Kidney glomerular epithelial cell (primary cell): ENCODE measurements at places on chromosomes 6 and 20.

DNA sequence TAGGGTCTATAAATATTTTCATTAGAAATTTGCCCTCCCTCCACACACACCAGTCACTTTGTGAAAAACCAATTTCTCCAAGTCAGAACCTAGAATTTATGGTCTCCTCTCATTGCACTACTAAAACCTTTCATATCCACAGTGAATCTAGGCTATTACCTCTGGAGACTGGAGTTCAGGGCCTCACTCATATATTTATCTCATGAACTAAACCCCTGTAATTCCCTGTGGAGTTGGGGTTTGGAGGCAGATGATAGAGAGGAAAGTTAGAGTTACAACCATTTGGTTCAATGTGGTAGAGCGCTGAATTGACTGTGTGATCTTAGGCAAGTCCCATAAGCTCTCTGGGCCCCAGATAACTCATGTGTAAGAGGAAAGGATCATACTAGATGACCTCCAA lies 18.2 kb upstream of the CEP85L start:
- no peak for DNase-seq

GRCh38 chr20:23156170-23156841 lies 70.2 kb upstream of the CD93 start:
- DNase-seq: peak; percentile 16

DNA sequence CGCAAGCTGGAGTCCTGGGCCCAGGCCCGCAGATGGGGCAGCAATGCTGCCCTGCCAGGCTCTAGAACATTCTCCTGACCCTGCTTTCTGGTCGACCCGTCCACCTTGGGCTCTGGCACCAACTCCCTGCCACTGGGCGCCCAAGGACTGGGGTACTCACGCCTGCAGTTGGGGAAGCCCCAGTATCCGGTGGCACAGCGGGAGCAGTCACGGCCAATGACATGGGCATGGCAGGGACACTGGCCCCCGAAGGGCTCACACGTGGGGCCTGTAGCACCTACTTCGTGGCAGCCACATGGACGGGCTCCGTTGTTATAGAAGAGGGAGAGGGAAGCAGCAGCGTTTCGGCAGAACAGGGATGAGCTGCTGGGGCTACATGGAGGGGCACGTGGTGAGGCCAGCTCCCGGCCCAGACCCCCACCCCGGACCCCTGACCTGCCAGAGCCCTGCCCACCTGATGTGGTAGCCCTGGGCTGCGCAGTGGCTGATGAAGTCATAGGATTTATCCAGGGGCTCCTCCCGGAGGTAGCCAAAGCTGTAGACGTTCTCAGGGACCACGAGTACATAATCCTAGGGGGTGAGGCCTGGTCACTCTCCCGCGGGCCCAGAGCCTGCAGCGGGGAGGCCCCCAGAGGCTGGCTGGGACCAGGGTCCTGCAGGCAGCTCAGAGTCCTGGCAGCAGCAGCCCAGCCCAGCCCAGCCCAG lies 26.0 kb downstream of the ADRM1 start:
- DNase-seq: no peak

DNA sequence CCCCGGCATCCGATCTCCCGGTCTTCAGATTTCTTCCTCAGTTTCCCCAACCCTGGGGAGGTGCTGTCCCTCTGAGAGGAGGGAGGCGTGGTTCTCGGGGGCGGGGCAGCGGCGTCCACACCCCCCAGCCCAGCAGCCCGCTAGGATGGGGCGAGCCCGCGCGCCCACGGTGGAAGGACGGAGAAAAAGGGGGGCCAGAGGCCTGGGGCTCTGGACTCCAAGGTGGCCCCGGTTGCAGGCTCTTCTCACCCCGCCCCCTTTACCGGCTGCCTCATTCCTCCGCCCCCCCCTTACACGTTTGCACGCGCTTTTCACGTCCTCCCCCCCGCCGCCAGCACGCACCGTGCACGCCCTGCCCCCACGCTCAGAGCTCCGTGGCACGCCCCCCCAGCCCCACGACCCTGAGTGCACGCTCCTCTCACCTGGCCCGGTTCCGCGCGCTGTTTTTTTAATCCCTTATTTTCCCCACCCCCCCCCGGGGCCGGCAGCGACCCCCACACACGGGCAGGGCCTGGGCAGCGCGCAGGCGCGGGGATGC lies 402 bp downstream of the ZBTB12 start:
- no peak for DNase-seq

- DNase-seq: peak; percentile 58
Observed at GRCh38 chr20:62929051-62929538, 2.8 kb upstream of the DIDO1 start.

- no peak for DNase-seq
Observed at GRCh38 chr6:135323202-135323668, 142.1 kb downstream of the MYB start.

DNA sequence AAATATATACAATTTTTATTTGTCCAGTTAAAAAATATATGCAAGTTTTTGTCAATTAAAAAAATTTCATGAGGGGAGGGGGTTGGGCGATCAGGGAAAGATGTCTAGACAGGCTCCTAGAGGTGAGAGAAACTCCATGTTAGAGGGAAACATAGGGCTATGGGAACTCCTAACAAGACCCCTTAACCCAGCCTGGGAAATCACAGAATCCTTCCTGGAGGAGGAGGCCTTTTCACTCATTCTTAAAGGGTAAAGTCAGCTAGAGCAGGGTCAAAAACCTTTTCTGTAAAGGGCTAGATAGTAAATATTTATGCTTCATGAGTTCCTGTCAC lies 75.9 kb upstream of the PTPN1 start:
- DNase-seq: no peak

DNA sequence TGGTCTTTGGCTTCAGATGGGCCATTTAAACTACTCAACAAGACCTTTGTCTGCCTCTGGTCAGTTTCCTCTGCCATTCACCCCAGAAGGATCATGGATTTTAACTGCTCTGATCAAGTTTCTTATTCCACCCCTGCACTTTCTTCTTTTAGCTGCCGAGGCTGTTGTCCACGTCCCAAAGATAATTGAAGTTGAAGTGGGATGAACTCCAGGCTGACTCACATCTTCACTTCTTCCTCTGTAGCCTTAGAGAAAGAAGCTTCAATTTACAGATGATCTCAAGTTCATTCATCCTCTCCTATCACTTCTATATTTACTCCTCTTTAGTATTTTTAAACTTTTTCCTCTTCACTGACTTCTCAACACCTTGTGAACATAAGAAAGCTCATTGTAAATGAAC lies 651.6 kb downstream of the UTRN start:
- no peak for DNase-seq

- no peak for DNase-seq
Observed at GRCh38 chr6:113352831-113353230, 504.3 kb upstream of the MARCKS start.
